Body of pancreas (tissue), 4 donors: ENCODE measurements at places on chromosomes 12 and 14. TPM values are rescaled to one million over a fixed set of nuclear protein-coding genes. Genes with fewer than 3 reads are reported as not detected.
A peak's percentile ranks its signal among the peaks of the same experiment; 100 is the strongest.

DNA sequence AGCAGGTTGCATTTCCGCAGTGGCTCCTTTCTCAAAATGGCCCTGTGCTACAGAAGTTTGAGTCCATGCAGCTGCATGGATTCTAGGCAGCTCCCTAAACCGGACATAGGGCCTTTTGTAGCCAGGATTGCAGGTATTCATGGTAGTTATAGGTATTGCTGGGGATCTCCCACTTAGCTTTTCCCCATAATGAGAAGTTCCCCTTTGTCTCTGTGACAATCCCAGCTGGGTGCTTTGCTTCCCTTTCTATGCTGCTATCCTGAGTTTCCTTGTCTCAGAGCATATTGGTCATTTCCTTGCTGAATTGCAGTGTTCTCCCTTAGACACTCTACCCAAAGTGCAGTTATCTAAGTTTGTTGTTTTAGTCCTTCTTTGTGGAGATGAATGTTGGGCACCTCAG is 120.9 kb upstream of the MIS18BP1 start:
- no peak overlapping the region for H3K27ac ChIP-seq
- no peaks in the 10 kb centered on the region for H3K27me3 ChIP-seq
- no peak for DNase-seq
- no peak overlapping the region for H3K4me3 ChIP-seq

DNA sequence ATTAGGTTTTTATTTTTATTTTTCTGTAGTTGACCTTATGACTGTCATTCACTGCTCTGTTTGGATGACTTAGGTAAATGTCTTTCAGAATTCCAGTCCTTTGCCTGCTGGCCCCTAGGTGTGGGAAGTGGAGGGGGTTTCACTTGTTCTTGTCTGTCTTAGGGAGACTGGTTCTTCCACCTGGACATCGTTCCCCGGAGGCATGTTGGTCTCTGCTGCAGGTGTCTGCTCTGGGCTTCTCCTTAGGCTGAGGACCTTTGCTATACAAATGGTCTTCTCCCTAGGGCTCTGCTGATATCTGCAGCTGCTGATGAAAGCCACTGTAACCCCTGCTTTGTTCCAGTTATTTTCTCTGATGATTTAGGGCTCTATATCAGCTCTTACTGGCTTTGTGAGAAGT is 97.1 kb downstream of the OTOGL start:
- no peak overlapping the region for H3K4me3 ChIP-seq
- no peak overlapping the region for H3K27ac ChIP-seq
- H3K4me1 ChIP-seq, result no peaks in the 10 kb centered on the region
- H3K36me3 ChIP-seq, result no peaks in the 10 kb centered on the region
- no peak for DNase-seq
- H3K27me3 ChIP-seq, result no peaks in the 10 kb centered on the region

GRCh38 chr12:49616533-49617219 is 6.7 kb upstream of the PRPF40B start:
- no peaks in the 10 kb centered on the region for H3K36me3 ChIP-seq
- no peak for DNase-seq
- no peaks in the 10 kb centered on the region for H3K27me3 ChIP-seq

DNA sequence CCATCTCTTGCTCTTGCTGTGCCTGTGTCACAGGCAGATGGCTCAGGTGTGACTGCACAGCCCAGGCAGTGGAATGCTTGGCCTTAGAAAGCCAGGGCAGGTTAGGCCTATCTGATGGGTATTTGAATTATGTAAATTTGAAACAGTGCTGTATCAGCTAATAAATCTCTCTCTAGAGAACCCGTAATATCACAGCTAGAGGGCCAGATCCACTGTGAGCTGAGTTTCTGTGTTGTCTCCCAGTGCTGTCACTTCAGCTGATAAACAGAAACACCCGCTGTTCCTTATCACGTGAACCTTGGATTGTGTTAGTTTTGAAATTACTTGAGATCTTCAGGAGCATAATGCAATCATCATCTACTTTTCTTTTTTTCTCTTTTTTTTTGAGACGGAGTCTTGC is 21.5 kb upstream of the ALDH2 start:
- no peak overlapping the region for H3K4me3 ChIP-seq
- no peak for DNase-seq
- H3K27ac ChIP-seq, result no peak overlapping the region
- H3K4me1 ChIP-seq, result peaks cover 17% of the 10 kb centered on the region

GRCh38 chr14:71711125-71711524 is 221.1 kb upstream of the RGS6 start:
- H3K4me1 ChIP-seq, result no peaks in the 10 kb centered on the region
- no peak overlapping the region for H3K4me3 ChIP-seq
- no peak overlapping the region for H3K27ac ChIP-seq
- H3K27me3 ChIP-seq, result no peaks in the 10 kb centered on the region

GRCh38 chr14:24441904-24442239 is 704 bp downstream of the SDR39U1 start:
- peak overlapping the region; percentile 97 for H3K27ac ChIP-seq
- H3K4me3 ChIP-seq, result peak overlapping the region; percentile 18
- peaks cover 33% of the 10 kb centered on the region for H3K4me1 ChIP-seq
- H3K36me3 ChIP-seq, result peaks cover 4% of the 10 kb centered on the region
- no peak for DNase-seq

DNA sequence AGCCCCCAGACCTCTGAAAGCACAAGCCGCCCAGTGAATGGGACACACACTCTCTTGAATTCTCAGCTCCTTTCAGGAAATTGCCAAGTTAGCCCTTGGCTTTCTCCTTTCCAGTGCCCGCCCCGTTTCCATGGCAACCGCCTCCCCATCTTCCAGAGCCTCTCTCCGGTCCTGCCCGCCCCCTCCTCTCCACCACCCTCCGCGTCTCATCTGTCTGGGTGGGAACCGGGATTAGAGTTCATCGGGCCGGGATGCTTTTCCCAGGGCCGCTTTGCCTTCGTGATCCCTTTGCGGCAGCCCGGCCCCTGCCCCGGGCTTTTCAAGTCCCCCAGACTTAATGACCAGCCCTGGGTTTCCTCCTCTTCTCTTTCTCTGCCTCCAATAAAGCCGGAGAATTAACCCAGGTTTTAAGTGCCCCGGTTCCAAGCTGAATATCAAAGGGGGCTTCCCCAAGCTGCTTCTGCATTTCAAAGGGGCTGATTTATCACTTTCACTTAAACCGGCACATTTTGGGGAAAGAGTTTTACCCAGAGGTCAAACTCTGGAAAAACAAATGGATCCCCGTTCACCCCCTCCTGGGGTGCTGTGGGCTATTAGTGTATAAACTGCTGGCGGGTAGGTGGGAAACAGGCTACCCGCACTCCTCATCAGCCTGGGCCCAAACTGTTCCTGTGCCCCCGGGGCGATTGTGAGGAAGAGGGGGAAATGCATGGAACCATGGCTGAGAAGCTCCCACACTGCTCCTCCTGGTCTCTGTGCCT is 101.7 kb downstream of the ZFP36L1 start:
- no peak overlapping the region for H3K4me3 ChIP-seq
- no peaks in the 10 kb centered on the region for H3K27me3 ChIP-seq
- no peaks in the 10 kb centered on the region for H3K4me1 ChIP-seq
- H3K27ac ChIP-seq, result no peak overlapping the region
- no peaks in the 10 kb centered on the region for H3K36me3 ChIP-seq

DNA sequence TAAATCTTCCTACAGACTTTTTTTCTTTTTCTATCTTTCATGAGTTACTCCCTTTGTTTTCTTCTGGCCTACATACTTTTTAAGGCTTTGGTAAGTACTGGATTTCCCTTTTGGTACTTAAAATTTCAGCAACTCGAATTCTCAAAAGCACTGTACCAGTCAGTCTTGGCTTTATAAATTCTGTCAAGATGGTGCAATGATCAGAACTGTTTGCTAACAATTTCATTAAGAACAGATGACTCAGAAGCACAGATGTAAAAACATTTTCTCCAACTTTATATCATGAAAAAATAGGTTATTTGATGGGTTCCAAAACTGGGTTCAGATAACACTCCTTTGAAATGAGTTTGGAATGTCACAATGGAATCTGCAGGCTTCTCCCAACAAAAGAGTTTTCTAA is 1961.8 kb upstream of the FLRT2 start:
- H3K27me3 ChIP-seq, result no peaks in the 10 kb centered on the region
- H3K4me3 ChIP-seq, result no peak overlapping the region

GRCh38 chr12:68042212-68042699 is 53.0 kb downstream of the IFNG-AS1 start:
- H3K4me1 ChIP-seq, result no peaks in the 10 kb centered on the region
- H3K27me3 ChIP-seq, result no peaks in the 10 kb centered on the region
- H3K36me3 ChIP-seq, result no peaks in the 10 kb centered on the region
- no peak for DNase-seq
- H3K4me3 ChIP-seq, result no peak overlapping the region
- no peak overlapping the region for H3K27ac ChIP-seq

DNA sequence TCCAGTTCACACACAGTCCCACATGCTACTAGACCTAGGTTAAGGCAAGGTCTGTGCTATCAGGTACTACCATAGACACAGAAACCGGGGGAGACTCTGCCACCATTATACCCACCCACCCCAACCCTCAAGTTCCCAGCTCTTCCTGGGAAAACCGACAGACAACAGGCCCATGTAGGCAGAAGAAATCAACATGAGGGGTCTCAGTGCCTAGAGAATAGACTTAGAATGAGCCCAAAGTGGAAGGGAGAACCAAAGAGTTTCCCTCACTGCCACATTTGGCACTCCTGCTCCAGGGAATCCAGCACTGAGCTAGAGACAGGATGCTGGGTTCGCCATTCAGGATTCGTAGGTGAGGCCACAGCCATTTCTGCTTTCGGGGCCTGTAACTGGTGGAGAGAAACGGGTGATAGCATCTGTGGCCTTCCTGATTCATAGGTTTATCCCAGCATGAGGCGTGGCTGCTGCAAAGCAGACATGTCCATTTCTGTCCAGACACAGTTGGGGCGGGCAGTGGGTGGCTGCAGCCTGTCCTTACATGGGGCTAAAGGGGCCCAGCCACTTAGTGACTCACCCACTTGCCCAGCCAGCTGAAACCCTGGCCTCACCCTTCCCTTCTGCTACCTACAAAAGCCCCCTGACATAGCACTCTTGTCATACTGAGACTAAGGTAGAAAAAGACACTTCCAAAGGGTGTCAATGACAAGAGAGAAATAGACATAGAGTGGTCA is 69.4 kb downstream of the IRF2BPL start:
- peaks cover 61% of the 10 kb centered on the region for H3K4me1 ChIP-seq
- H3K27ac ChIP-seq, result no peak overlapping the region
- DNase-seq, result no peak

GRCh38 chr14:83301791-83302190 is 1768.1 kb upstream of the SEL1L start:
- no peaks in the 10 kb centered on the region for H3K4me1 ChIP-seq
- no peak for DNase-seq
- no peak overlapping the region for H3K4me3 ChIP-seq
- H3K27ac ChIP-seq, result no peak overlapping the region
- H3K36me3 ChIP-seq, result no peaks in the 10 kb centered on the region

Gene NEUROD4
- total RNA-seq, result not detected

Gene DBX2
- total RNA-seq, result not detected

Gene RBMS2
- total RNA-seq, result 18.9 TPM

Gene DLGAP5
- total RNA-seq, result not detected

Gene KRT73
- total RNA-seq, result not detected

Gene OR4K1
- total RNA-seq, result not detected
